ENCODE measurements at places on chromosomes 11 and 22.
A peak's percentile ranks its signal among the peaks of the same experiment; 100 is the strongest.

- no peak for DNase-seq
Observed at GRCh38 chr11:128777369-128778011, 83.6 kb downstream of the FLI1 start.

DNA sequence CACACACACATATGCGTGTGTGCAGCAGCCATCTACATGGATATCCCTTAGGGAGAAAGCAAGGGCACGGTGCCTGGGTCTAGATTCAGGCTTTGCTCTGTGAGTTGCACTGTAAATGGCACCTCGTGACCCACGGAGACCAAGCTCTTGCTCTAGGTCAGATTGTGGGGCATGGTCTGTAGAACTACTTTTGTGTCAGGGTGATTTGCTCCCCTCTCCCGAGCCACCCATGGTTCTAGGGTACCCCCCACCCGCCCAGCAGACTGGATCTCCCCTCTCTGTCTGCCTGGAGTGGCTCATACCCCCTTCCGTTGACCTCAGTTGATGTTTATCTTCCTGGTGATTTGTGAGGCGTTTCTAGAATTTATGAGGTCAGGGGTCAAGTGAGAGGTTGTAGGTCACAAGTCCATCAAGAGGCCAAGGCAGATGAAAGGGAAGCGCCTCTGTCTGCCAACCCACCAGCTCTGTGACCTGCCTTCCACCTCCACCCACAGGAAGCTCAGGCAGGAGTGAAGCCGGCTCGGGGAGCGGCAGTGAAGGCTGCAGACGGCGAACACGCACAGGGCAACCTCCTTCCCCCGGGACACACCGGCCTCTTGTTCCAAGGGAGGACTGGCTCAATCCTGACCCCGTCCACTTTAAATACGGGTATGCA is 76.2 kb upstream of the TTLL12 start:
- DNase-seq, result peak; percentile 52

DNA sequence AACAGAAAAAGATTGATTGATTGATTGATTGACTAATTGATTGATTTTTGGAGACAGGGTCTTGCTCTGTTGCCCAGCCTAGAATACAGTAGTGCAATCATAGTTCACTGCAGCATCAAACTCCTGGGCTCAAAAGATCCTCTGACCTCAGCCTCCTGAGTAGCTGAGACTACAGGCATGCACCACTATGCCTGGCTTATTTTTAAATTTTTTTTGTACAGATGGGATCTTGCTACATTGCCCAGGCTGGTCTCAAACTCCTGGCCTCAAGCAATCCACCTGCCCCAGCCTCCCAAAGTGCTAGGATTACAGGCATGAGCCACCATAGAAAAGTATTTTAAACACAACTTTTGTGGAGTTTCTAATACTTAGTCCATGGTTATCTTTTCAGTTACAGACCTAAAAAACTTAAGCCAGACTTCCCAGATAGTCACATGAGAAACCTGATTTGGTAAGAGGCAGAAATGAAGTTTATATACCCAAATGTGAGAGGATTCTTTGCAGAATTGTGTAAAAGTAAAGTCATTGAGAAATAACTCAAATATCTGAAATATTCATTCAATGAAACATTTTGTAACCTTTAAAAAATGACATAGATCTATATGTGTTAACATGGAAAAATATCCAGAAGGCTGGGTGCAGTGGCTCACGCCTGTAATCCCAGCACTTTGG is 186.5 kb downstream of the SWAP70 start:
- no peak for DNase-seq

DNA sequence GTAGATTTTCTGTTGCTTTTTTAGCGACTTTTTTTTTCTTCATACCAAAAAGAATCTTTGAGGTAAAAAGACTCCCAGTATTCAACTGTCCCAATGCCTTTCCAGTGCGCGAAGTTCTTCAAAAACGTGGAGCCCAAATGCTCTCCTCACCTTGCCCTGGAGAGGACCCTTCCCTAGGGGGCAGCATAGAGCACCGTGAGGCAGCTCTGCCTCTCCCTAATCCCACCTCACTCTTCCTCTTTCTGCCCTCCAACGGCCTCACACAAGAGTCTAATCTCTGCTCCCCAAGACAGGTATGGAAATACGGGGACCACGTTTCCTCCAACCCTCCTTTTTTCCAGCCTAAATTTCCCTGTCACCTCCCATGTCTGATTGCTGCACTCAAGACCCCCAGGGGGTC is 117.5 kb upstream of the ALX4 start:
- peak; percentile 12 for DNase-seq

DNA sequence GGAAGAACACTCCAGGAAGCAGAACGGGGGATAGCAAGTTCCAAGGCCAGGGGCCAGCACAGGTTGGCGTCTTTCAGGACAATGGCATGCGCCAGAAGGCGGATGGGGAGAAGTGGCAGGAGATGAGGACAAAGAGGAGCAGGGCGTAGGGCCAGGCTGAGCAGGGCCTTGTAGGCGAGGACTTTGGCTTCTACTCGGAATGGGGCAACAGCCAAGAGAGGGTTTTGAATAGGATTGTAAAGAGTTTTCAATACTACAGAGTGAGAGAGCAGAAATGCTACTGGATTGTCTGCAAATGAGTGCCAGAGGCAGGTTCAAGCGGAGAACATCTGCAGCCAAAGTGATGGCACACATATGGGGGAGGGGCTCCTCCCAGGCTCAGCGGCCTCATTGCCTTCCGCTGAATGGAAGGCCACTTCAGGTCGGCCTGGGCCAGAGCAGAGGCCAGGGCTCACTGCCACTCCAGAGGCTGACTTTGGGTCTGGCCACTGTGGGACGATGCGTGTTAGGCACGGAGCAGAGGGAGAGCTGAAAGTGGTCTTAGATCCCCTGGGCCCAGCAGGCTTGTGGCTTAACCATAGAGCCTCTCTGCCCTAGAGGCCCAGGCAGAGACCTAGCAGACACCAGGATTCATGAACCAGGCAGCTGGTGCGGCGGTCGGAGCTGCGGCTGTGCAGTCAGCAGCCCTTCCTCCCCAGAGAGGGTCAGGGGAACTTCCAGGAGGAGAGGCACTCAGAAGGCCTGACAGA is 118.2 kb downstream of the DSCAML1 start:
- DNase-seq, result no peak

DNA sequence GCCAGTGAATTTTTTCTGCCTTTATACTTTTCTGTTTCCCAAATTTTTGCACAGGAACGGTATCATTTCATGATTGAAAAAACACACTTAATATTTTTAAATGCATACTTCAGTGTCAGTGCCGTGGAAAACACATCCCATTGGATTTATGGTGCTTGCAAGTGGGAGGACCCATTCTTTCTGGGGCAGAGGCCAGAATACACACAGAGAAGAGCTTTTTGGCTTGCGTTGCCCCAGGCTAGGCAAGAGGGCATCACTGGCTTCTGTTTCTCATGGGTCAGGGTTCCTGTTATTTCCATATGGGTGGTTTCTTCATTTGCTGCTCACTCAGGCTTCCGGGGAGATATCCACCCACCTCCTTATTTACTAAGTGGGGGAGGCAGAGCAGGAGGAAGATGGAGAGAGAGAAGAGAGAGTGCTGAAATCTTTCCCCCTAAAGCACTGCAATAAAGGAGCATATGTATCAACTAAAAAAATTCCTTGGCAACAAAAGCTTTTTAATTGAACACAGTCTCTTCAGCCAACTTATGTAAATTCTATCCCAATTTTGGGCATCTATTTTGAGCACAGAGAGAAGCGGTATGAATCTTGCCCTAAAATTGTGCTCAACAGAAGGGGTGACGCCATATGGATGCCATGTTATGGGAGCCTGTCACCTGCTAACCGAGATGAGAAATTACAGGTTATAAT is 66.0 kb upstream of the KIRREL3 start:
- DNase-seq, result no peak

DNA sequence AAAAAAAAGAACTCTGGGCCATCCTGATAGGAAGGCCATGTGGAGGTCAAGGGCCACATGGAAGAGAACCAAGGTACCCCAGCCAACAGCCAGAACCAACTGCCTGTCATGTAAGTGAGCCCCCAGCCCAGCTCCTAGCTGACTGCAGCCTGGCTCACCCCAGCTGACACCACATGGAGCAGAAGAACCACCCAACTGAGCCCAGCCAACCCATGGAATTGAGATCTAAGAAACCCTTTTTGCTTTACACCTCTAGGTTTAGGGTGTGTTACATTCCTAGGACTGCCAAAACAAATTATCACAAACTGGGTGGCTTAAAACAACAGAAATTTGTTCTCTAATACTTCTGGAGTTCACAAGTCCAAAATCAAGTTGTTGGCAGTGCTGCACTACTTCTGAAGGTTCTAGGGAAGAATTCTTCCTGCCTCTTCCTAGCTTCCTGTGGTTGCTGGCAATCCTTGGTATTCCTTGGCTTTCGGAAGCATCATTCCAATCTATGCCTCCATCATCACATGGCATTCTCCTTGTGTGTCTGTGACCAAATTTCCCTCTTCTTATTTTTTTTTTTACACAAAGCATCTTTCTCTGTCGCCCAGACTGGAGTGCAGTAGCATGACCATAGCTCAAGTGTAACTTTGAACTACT is 4.4 kb downstream of the C11orf86 start:
- DNase-seq, result no peak

DNA sequence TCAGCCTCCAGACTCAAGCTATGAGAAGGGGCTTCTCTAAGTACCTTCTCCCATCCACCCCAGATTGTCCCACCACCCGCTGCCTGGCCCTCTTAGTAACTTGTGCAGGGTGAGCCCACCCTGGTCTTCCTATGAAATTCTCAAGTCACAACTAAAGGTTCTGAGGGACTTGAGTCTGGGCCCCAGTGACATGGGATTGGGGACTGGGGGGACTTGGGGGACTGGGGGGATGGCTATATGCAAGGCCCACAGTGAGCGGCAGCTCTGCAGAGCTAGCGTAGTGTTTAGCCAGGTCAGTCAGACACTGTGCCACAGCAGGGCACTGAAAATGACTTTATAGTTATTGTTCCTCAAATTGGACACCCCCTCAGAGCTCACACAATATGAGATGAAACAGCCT is 622.3 kb upstream of the CADM1 start:
- no peak for DNase-seq

- DNase-seq, result no peak
Observed at GRCh38 chr11:12673601-12673923, 659 bp upstream of the TEAD1 start.

DNA sequence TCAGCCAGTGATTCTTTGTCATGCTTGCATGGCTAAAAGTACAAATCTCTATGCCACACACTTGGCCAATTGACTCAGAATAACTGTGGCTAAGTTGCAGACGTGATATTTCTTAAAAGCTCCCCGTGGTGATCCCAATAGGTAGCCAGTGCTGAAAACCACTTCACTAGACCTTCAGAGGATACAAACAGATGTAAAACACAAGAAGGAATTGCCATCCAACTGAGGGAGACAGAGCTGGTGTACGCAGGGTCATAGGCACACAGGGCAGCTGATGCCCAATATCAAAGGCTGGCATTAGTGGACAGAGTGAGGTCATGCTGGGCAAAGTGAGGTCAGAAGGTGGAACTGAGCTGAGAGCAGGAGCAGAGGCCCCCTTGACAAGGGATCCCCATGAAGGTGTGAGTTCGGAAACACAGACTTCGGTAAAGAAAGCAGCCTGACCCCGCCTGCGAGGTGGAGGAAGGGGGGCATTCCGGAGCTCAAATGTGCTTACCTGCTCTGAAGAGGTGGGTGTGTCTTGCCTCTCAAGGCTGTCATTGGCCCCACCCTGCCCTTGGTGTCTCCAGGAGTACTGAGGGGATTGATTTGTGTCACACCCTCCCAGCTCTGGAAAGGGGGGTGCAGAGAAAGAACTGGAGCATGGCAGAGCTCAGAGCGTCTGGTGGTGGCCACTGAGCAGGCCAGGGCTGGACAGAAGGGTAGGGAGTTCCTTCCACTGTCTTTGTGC is 344.9 kb upstream of the B3GAT1 start:
- no peak for DNase-seq

- peak; percentile 33 for DNase-seq
Observed at GRCh38 chr11:47259232-47259977, 1.6 kb downstream of the NR1H3 start.

DNA sequence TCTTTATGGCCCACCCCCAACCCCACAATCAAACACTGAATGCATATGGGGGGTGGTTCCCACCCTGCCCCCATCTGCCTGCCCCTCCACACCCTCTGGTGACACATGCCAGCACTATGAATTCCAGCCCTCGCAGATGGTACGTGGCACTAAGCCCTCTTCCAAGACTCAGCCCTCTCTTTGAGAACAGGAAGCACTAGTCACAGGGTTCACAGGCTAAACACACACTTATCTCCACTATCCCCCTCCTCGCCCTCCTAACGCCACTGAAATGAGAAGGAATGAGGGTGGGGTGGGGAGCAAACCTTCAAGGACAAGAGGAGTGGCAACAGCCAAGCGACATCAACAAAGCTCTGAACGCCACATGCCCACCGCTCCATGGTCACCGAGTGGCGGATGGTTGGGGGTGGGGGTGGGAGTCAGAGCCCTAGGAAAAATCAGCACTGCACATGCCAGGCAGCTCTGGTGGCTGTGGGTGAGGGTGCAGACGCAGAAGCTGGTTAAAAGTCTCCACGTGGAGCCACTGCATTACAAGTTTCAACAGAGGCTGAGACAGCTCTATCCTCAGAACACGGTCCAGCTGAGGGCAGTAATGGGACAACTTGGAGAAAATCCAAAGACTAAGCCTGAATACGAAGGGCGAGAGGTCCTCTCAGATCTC is 33.6 kb downstream of the TMEM184B start:
- DNase-seq, result no peak

DNA sequence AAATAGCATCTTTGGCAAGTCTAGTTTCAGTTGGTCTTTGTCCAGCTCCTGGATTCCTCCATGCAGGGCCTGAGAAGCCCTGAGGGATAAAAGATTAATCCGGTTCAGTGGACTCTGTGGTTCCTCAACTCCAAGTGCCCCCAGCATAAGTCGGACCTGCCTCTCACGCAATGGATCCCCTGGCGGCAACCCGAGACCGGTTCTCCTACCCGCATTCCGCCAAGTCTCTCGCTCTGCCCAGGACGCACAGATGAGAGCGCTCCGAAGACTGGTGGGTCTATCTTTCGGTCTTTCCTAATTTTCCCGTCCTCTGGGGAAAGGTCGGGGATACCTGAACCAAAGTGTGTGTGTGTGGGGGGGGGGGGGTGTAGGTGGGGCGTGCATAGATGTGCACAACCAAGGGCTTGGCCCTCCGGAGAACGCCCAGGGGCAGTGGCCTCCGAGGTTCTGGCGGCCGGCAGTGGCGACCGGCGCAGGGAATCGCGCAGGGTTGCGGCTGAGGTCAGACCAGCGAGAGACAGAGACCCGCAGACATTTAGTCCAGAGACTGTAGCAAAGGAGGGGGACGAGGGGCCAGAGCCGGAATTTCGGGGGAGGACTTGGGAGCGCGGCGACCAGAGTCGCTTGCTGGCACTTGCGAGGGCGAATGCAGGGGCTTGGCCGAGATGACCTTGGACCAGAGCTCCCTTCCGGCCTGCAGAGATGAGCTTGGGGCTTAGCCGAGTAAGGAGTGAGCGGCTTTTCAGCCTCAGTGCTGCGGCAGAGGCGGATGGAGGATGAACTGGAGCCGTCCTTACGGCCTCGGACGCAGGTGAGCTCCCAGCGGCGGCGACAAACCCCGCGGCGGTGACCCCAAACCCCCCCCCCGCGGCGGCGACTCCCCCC is 712 bp upstream of the SLC2A11 start:
- no peak for DNase-seq

GRCh38 chr11:128626913-128627665 is 39.7 kb upstream of the ETS1 start:
- no peak for DNase-seq
